Omental fat pad (tissue), 4 donors: ENCODE measurements at places on chromosomes 1 and 21.

DNA sequence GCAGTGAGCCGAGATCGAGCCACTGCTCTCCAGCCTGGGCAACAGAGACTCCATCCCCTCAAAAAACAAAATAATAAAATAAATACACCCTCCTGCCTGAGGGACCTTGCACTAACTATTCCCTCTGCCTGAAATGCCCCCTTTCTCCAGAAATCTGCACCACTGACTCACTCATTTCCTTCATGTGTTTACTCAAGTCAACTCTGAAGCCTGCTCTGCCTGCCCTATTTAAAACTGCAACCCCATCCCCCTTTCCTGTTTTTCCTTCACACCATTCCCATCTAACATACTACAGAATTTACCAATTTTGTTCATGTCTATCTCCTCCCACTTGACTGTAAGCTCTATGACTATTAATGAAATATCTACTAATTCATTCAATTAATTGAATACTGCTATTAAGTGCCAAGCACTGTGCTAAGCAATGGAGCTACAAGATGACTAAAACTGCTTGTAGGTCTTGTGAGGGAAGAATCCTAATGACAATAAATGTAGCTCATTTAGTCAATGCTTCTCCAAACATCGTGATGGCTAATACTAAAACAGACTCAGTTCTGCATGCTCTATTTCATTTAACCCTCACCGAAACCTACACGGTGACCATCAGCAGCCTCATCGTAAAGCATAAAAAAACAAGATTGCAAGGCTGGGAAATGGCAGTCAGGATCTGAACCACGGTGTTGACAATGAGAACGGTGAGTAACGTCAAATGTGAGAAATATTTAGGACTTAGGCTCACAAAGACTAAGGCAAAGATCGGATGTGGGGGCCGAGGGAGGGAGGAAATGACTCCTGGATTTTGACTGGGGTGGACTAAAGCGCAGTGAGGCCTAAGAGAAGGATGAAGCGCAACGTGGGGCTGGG is 749 bp upstream of the TMEM39B start:
- no peak for DNase-seq

DNA sequence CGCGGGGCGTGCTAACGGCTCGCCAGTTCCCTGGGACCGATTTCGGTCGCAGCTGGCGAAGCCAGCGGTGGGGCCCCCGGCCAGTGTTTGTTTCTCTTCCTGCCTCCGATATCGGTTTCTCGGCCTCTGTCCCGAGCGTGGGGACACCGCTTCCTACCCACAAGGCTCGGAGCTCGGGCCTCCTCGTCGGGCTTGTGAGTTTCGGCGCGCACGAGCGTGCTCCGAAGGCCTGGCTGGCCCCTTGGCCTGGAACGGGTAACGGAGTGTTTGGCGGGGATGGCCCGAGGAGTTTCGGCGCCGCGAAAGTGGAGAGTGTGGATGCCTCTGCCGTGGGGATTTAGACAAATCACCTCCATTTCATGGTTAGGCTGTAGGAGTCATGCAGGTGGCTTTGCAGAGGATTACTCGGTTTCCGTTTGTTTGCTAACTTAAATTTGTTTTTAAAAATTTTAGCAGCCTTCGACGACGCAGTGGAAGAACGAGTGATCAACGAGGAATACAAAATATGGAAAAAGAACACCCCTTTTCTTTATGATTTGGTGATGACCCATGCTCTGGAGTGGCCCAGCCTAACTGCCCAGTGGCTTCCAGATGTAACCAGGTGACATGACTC is 559 bp downstream of the RBBP4 start:
- DNase-seq: no peak

DNA sequence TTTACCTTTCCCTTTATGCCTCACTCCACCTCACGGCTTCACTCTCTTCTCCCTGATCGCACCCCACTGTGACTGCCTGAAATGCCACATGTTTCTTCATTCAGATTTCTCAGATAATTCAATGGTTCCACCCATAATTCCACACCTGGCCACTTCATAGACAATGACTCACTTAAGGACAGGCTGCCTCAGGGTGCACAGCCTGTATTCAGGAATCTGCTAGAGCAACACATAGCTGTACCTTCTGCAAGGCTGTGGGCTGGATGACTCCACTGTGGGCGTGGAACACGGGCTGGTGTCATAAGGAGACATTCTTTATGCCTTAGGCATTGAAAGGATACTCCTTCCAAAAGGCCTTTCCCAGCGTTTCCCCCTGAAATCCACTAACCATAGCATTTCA is 36.1 kb downstream of the L1TD1 start:
- no peak for DNase-seq

GRCh38 chr1:207412845-207413244 is 41.3 kb upstream of the CR2 start:
- DNase-seq: no peak

GRCh38 chr1:227131193-227131592 is 187.1 kb downstream of the CDC42BPA start:
- DNase-seq: no peak

- no peak for DNase-seq
Observed at GRCh38 chr1:151501474-151501873, 9.7 kb upstream of the CGN start.

DNA sequence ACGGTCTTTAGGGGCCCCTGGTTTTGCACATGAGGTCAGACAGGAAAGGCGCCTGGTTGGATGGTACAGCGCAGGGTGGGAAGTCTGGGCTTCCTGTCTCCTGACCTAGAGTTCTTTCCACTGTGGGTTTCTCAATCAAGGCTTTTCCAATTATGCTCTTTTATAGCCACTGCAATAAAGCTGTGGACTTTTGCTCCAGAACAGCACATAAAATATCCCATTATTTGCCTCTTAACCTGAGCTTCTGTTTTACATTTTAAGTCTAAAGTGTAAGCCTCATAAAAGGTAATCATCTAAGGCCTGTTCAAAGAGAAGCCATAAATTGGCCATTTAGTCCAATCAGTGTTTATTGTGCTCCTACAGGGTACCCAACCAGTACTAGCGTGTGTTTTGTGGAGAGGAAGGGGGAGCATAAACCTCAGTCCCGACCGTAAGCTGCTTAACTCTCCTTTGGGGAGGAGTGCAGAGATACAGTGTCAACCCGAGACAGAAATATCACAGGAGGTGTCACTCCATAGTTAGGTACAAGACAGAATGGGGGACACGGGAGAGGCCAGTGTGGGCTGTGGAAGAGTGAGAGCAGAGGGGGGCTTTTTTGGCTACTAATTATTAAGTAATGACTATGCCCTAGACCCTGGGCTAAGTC is 270.0 kb downstream of the TRABD2B start:
- no peak for DNase-seq

DNA sequence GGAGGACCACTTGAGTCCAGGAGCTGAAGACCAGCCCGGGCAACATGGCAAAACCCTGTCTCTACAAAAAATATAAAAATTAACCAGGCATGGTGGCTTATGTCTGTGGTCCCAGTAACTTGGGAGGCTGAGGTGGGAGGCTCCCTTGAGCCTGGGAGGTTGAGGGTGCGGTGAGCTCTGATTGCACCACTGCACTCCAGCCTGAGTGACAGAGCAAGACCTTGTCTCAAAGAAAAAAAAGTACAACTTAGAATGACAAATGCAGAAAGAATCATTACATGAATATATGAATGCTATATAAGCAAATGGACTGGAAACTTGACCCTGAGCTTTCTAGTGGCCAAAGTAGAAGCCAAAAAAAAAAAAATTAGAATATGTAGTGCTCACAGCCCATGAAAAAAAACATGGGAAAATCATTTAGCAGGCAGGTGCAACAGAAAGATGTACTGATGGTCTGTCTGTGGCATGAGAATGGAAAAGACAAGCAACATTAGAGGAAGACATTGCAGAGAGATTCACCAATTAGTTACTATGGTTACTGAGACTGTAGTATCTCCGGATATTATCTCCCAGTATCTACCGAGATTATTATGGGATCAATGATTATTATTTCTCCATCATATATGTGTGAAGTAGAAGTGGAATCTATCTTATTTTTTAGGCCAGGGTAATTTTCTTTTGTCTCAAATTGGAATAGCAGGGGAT is 19.2 kb downstream of the ELAPOR1 start:
- no peak for DNase-seq

DNA sequence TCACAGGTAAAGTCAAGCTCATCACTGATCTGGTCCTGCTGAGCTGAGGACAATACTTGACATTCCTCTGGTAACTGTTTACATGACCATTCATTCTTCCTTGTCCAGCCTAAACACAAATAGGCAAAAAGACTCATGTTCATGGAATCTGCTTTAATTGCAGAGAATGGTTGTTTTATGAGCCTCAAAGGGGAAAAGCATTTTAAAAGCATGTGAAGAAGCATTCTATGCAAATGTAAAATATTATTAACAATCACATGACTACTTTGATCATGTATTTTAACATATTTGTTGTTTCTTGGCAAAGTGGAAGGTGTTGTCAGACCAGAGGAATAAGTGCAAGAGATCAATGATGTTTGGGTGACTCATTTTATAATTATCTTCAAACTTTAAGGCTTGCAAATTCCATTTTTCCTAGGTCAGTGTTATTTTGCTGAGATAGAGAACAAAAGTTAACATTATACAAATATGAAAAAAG is 133.7 kb downstream of the RUNX1 start:
- no peak for DNase-seq

GRCh38 chr1:240098534-240098933 is 6.9 kb downstream of the FMN2 start:
- DNase-seq: no peak

DNA sequence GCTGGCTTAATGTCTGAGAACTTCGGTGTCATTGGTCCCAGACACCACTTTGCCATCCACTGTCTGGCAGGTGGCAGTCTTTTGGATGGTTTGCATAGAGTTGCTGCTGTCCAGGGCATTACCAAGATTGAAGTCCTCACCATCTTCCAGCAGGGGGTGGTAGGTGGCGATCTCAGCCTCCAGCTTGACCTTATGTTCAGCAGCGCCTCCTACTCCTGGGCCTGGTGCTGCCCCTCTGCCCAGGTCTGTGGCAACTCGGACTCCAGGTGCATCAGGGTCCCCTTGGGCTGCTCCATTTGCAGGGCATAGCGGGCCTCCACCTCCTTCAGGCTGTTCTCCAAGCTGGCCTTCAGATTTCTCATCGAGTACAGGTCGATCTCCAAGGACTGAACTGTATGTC is 573.3 kb upstream of the NCAM2 start:
- DNase-seq: no peak

GRCh38 chr1:117653195-117653594 is 47.3 kb downstream of the TENT5C start:
- no peak for DNase-seq

DNA sequence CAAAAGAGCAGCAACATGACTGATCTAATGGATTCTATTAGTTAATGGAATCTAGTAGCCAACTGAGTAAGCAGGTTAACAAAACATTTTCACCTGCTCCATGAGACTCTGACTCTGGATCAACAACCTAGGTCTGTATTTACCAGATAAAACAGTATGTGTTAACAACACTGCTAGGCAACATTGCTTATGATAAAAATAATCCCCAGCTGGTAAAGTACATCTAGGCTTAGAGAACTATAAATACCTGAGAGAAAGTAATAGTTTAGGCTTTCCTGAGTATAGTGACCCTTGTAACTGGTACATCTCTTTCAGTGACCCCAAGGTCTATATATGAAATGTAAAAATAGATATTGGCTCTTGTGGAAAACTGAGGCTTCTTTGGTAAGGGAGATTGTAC is 73.6 kb upstream of the TBX15 start:
- no peak for DNase-seq

- no peak for DNase-seq
Observed at GRCh38 chr21:44955798-44956175, 16.0 kb downstream of the SLX9 start.

DNA sequence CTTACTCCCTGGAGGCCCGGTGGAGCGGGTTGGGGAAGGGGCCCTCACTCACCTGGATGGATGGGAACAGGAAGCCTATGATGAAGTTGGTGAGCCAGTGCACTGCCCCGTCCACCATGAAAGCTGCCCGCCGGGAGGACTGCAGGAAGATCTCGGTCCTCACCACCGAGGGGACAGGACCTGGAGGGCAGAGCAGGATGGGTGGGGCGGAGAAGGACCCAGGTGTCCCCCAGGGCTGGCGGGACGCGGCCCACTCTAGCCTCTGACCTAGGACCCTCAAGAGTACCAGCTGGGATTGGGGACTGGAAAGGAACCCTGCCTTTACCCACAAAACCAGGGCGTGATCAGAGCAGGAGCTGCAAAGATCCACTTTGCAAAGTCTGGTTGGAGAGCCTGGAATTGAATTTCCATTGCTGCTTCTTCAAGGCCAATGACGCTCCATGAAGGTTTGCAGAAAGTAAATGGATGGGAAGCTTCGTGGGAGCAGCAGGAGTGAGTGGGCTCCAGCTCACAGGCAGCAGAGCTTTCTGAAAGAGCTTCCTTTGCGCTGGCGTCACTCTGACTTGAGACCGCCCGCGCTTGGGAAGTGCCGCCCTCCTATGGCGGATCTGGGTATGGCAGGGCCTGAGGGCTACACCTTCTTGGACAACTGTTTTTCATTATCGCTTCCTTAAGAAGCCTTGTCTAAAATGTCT is 21.4 kb downstream of the SLC2A7 start:
- peak; percentile 84 for DNase-seq

- no peak for DNase-seq
Observed at GRCh38 chr1:223083831-223084230, 59.2 kb downstream of the TLR5 start.
